ENCODE measurements at places on chromosomes 4 and X.

GRCh38 chrX:23727206-23727605, 15.9 kb downstream of the ACOT9 start:
- DNase-seq = no peak

DNA sequence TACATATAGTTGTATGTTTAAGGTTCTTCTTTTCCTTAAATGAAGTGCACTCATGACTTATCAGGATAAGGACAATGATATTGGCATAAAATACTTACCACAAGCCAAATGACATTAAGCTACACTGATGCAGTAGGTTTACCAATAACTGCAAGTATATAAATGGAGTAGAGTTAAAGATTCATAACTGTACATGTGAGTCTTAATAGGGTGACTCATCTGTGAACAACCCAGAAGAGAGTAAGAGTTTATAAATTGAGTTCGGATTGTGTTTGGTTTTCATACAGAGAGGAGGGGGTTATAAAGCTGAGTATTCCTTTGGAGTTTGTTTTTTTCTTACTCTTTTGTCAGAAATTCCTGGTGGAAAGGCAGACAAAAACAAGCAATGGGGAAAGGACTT, 144.8 kb downstream of the TLL1 start:
- no peak for DNase-seq

- no peak for DNase-seq
Measured at GRCh38 chr4:159902648-159903047, 799.8 kb downstream of the RAPGEF2 start.

GRCh38 chrX:100663642-100664041, 19.6 kb downstream of the SRPX2 start:
- DNase-seq = no peak

GRCh38 chrX:16586377-16587112, 63.4 kb upstream of the S100G start:
- no peak for DNase-seq

DNA sequence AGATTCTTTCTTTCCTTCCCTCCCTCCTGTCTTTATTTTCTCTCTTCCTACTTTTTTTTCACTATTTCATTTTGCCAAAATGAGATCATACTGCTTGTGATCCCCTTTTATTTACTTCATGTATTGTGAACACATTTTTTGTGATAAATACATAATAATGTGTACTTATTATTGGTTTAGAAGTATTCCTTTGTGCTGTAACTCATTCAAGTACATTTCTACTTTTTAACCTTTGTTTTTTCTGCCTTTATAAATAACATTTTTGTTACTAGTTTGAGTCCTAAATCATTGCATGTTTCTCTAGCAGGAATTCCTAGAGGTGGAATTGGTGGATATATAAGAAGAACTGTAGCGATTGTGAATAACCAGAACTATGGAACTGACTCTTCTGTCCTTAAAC, 214.5 kb upstream of the SFRP2 start:
- DNase-seq = no peak

GRCh38 chr4:138242076-138242833, at the start of gene SLC7A11:
TSS of gene SLC7A11 (minus strand) at chr4:138242349. CDS start at chr4:138242069, 280 bp downstream.
- no peak for DNase-seq

GRCh38 chr4:13694256-13694655, 66.7 kb upstream of the BOD1L1 start:
- DNase-seq = no peak

GRCh38 chrX:13719192-13719856, 15.1 kb downstream of the TRAPPC2 start:
- no peak for DNase-seq

DNA sequence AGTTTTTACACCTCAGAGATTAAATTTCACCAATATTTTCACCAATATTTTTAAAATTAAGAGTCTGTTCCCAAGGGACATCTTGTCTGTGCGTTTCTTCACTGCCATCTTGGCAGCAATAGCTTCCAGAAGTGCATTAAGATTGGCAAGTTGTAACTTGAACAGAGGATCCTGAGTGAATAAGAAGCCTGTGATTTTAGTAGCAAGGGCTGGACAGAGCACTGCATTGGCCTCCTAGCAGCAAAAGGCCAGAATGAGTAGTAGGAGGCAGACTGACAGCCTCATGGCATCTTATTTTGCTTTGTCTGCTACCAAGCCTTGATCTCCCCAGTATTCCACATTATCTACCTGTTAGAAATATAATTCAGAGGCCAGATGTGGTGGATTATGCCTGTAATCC, 138.4 kb downstream of the CPE start:
- no peak for DNase-seq

GRCh38 chr4:15964159-15964558, 1.2 kb upstream of the FGFBP2 start:
- no peak for DNase-seq

DNA sequence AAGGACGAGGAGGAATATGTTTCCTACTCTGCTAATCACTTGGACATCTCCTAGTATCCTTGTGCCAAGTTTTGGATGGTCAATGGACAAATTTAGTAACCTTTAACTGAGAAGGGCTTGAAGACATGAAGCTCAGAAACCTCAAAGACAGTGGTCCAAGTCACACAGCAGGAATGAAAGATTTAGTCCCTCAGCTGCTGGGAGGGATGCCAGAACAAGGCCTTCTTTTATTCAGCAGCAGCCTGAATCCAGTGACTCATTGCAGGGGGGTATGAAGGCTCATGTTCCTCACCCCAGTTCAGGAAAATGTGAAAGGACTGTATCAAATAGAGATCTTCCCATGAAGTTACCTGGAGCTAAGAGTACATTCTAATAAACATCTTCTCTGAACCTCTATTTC, 214.9 kb upstream of the UGT8 start:
- DNase-seq = no peak

GRCh38 chr4:78610546-78611214, 59.1 kb downstream of the ANXA3 start:
- no peak for DNase-seq

DNA sequence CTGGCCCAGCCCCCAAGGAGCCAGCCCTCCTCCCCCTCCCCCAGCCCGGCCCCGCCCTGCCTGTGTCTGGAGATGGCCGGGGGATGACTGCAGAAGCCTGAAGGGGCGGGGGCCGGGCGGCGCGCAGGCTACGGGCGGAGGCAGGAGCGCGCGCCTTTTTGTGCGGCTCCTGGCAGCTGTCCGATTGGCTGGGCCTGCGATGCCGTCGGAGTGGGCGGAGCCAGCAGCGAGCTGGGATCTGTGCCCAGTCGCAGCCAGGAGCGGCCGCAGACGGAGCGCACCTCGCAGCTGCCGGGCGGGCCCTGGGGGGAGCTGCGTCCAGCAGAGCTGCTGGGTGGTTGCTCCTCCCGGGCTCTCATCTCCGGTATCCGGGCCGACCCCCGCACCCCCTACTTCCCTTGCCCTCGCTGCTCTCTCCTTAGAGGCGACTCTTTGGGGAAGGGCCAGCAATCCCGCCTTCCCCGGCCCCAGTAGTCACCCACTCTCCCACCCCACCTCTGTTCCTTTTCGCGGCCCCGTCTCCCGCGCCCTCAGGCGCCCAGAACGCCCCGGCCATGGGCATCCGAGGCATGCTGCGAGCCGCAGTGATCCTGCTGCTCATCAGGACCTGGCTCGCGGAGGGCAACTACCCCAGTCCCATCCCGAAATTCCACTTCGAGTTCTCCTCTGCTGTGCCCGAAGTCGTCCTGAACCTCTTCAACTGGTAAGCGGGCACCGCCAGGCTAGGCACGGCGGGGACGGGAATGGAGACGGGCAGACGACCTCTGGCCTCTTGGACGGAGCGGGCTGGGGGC, at the start of gene GABRQ:
Gene GABRQ, plus strand, starts transcription at position 247 of the 794 bp plus-strand sequence. Its CDS starts 308 bp downstream, at position 555.
- DNase-seq = no peak

DNA sequence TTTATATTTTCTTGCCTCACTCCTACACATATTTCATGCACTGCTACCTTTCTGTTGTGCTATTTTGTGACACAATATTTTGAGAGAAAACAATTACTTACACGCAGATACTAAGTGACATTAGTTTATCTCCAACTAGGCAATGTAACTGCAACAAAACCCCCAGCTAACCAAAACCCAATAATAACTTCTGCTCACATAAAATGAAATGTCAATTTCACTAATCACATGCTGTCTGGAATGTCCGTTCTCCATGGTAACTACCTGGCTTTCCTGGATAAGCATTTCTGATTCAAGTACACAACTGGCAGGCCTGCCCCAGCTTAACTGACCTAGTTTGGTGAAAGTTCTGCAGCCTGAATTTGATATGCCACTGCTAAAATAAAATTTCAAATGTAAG, 313.5 kb downstream of the TMA16 start:
- no peak for DNase-seq

GRCh38 chrX:22135994-22136684, 104.0 kb downstream of the PHEX start:
- no peak for DNase-seq

GRCh38 chr4:124685851-124686250, 26.7 kb downstream of the ANKRD50 start:
- DNase-seq = no peak
